ENCODE measurements at places on chromosomes 2 and 18.

DNA sequence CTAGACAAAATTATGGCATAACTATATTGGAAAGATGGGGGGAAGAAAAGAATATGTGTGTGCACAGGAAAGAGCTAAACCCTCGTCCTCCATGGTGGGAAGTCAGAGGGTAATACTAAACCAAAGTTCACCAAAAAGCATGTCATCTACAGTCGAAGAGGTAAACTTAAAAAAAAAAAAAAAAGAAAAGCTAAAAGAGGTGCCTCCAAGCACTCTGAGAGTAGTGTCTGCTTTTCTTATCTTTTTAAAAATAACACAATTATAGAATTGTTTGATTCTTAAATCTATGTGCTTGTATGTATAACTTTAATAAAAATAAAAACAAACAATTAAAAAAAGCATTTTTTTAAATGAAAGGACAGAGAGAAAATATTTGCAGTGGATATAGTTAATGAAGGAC, 77.3 kb upstream of the MYCN start:
- DNase-seq, result no peak

DNA sequence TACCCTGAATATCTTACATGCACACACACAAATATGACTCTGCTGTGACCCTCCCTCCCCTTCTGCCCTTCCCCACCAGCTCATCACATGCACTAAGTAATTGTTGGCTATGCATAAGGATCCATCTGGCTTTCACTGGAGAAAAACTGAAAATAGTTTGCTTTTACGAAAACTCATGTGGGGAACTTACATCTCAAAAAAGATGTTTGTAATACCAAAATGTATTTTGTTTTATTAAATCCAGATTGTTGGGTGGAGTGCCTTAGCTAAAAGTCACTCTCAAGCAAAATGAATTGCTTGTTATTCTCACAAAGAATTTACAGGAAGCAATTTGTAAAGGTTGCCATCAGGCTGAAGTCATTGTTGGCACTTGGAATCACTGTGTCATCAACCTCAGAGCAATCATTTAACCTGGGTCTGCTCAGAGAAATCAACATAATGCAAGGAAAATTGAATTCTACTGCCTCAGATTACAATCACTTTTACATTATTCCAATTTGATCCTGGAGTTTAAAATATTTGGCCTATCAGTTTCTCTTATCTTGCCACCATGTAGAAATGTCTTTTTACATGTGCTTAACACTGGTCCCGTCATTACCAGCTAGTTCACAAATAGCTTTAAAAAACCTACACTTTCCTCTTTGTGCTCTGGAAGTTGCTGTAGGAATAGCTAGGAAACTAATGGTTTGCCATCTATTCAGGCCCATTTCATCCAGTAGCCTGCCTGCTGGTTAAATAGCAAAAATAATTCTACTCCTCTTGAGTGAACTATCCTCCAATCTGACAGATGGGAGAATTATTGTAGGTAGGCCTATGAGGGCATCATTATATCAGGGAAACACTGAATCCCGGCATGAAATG, 90.3 kb upstream of the TMEM17 start:
- peak; percentile 2 for DNase-seq

DNA sequence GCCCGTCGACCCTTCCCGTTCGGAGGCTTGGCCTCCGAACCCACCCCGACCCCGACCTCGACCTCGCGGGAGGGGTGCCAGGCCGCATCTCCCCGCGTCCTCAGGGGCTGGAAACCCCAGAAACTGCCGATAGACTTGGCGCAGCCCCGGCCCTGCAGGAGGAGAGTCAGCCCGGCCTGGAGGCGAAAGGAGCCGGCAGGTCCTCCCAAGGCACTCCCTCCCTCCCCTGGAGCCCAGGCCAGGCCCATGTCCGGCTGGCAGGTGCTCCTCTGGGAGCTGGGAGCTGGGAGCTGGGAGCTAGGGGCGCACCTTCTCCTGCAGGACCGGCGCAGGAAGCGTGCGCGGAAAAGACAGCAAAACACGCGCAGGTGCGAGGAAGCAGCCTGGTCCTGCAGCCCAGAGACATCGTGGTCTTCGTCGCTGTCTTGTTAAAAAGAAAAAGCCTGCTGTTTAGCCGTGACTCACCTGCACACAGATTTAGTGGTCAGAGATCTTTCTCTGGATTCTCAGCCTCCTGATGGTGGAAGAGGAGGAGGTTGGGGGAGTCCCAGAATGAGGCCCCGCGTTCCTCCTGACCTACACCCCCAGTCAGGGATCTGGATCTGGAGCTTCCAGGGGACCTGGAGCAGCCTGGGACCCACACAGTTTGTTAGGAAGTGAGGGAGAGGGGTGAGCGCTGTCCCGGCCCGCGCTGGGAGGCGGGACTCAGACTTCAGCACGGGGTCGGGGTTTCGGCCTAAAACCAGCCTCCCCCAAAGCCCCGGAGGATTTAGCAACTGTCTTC, 660 bp upstream of the MBP start:
- DNase-seq, result no peak

DNA sequence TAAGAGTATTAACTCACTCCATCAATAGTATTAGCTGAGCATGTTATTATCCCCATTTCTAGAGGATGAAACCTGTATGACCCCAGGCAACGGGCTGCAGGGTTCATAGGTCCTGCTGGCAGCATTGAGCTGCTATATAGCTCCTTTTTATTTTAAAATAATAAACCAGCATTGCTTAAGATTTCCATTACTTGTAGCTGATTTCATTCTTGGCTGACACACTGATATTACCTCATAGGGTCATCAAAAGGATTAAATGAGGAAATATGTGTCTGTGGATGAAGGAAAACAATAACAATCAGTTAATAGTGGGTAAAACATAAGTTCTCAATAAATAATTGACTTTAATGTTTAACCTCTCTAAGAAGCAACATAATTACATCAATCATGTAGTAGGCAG, 48.3 kb upstream of the NRP2 start:
- DNase-seq, result no peak

DNA sequence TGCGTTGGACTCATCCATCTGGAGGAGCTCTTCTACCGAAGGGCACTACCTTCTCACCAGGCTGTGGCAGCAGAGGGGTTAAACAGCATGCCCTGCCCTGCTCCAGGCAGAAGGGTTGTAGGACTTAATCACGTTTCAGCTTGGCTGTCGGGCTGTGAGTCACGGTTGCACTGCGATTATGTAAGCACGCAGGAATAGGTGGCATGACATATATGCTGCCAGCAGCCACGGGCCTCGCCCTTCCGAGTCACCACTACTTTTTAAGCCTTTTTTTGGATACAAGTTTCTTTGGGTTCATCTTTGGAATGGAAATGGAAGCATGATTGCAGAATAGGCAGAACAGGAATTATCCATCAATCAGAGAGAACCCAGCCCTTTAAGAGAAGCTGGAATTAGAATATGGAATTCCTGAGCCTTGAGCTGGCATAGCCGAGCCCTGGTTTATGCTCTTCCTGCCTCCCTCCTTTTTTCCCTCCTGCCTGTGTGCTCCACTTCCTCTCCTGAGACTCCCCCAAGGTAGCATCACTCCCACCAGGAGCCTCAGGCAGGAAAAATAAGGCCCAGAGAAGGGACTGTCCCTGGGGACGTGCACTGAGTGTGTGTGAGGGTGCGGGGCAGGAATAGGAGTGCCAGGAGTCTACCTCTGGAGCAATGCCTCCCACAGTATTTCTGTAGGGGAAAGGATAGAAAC, 86.8 kb downstream of the SEMA4F start:
- no peak for DNase-seq

DNA sequence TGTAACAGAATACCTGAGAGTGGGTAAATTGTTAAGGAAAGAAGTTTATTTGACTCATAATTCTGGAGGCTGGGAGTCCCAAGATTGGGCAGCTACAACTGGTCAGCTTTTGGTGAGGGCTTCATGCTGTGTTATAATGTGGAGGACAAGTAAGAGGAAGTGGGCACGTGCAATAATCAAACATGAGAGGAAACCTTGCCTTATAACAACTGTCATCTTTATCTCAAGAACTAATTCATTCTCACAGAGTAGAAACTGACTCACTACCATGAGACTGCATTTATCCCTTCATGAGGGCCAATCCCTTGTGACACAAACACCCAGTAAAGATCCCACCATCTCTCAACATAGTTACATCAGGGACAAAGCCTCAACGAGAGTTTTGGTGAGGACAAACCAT, 318.1 kb upstream of the NT5C1B start:
- DNase-seq, result no peak

DNA sequence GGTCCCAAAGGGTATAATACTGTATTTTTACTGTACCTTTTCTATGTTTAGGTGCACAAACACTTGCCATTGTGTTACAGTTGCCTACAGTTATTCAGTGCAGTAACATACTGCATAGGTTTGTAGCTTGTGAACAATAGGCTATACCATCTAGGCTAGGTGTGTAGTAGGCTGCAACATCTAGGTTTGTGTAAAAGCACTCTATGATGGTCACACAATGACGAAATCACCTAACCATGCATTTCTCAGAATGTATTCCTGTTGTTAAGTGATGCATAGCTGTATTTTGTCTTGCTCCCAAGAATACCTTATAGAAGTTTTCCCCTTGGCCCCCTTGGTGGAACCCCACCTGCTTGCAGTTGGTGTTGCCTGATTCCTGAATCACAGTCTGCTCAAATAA, 29.3 kb upstream of the AGFG1 start:
- no peak for DNase-seq

- DNase-seq, result no peak
These were observed 234.9 kb downstream of the FHOD3 start for GRCh38 chr18:36532394-36532793.

- DNase-seq, result no peak
These were observed 45.1 kb downstream of the ARL5A start for GRCh38 chr2:151783133-151783520.

DNA sequence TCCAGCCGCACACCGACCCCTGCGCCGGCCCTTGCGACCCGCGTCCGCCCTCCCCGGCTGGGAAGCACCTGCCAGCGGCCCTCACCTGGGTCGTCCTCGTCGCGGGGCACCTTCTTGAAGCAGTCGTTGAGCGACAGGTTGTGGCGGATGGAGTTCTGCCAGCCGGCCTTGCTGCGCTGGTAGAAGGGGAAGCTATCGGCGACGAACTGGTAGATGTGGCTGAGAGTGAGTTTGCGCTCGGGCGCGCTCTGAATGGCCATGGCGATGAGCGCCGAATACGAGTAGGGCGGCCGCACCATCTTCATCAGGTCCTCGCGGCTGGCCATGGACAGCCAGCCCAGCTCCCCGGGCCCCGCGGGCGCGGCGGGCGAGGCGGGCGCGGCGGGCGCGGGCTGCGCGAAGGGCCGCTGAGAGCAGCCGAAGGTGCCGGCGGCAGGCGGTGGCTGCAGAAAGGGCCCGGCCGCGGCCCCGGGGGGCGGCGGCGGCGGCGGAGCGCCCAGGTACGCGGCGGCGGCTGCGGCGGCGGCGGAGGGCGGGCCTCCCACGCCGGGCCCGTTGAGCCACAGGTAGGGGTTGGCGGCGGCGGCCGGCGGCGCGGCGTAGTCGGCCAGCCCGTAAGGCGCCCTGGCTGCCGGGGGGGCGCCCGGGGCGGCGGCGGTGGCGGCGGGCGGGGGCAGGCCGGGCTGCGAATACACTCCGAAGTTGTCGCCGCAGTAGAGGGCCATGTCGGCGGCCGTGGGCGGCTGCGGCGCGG, 505 bp downstream of the FOXI3 start:
- no peak for DNase-seq

GRCh38 chr2:134491771-134492441, 226.9 kb downstream of the TMEM163 start:
- DNase-seq, result no peak

All from hematopoietic multipotent progenitor cell treated with erythropoietin and hydrocortisone succinate and interleukin-3 and kit ligand, for 17 days (in vitro differentiated cells).